ENCODE measurements at places on chromosomes 7 and 10. TPM values are rescaled to one million over a fixed set of nuclear protein-coding genes. Genes with fewer than 3 reads are reported as not detected.

FKBP6 gene
- total RNA-seq = not detected

DNA sequence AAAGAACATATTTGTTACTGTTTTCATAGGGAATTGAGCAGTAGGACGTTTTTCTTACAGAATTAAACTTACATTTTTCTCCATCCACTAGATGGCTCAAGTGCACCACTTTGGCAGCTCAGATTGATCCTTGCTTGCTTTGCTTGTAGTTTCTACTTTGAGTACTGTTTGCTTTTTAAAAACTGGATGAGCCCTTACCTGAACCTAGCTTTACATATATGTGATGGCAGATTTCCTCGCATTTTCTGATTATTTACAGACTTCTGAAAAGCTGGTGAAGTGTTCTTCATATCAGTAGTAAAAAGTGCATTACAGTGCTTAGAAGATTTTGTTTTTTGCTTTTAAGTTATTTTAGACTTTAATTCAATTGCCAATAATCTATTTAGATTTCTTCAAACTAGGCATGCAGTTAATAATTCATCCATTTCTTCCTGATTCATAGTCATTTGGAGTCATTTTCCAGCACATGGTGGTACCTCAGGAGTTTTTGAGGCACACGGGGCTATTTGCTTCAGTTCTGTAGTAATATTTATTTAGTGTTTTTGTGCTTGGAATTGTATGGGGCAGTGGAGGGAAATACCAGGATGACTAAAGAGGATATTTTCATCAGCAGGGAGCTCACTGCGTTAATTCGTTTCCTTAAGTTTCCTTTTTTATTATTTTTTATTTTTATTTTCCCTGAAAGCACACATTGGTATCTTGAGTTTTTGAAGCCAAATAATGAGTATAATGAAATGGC, 57.3 kb downstream of the MAPK8 start:
- peak; percentile 5 for DNase-seq

SPDYE2 gene
- not detected for total RNA-seq

EGFR gene
- total RNA-seq = 2.3 TPM

MAT1A gene
- total RNA-seq = 0.11 TPM

- DNase-seq = no peak
These were observed 42.5 kb upstream of the KMT2E start for GRCh38 chr7:104971290-104972071.

DNA sequence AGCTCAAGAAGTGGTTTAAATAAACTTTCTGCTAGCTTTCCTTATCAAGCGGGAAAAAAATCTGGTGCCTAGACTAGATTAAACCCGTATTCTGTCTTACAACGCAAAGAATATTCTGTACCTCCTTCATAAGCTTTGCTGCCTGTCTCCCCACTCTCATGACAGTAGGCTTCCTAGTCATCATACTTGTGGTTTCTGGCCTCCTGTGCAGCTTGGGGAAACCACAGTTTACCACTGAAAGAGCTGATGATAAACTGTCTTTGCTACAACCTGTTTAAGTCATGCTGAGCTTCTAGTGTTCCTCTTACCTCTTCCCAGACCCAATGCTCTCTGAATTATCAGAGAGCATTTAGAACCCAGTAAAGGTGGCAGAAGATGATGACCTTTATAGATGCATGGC, 55.0 kb downstream of the PODXL start:
- no peak for DNase-seq

GRCh38 chr7:83096065-83096580, 66.6 kb downstream of the PCLO start:
- no peak for DNase-seq

PLXDC2 gene
- 4.1 TPM for total RNA-seq

PIK3AP1 gene
- 1.3 TPM for total RNA-seq

ADAM12 gene
- total RNA-seq = 81.4 TPM

- no peak for DNase-seq
These were observed 9.8 kb downstream of the CEP41 start for GRCh38 chr7:130430841-130431666.

C10orf53 gene
- not detected for total RNA-seq
